ENCODE measurements at places on chromosomes 5 and 9.

DNA sequence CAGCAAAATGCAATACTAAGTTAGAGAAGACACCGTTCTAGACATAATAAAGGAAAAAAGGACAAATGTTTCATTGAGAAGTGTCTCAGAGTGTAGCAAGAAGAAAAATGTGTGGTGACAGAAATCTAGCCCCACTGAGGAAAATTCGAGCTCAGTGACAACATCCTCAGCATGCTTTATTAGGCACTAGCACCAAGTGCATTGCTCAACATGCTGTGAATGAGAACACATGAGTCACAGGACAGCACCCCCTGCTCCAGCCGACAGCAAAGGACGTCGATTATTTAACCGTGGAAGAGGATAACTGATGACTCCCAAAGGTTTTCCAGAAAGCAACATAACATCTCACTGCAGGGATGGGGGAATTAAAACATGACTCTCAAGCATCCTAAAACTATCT lies 182.7 kb downstream of the GNAQ start:
- peak; percentile 85 for DNase-seq

- no peak for DNase-seq
Observed at GRCh38 chr9:35558185-35558584, 46.9 kb upstream of the TESK1 start.

DNA sequence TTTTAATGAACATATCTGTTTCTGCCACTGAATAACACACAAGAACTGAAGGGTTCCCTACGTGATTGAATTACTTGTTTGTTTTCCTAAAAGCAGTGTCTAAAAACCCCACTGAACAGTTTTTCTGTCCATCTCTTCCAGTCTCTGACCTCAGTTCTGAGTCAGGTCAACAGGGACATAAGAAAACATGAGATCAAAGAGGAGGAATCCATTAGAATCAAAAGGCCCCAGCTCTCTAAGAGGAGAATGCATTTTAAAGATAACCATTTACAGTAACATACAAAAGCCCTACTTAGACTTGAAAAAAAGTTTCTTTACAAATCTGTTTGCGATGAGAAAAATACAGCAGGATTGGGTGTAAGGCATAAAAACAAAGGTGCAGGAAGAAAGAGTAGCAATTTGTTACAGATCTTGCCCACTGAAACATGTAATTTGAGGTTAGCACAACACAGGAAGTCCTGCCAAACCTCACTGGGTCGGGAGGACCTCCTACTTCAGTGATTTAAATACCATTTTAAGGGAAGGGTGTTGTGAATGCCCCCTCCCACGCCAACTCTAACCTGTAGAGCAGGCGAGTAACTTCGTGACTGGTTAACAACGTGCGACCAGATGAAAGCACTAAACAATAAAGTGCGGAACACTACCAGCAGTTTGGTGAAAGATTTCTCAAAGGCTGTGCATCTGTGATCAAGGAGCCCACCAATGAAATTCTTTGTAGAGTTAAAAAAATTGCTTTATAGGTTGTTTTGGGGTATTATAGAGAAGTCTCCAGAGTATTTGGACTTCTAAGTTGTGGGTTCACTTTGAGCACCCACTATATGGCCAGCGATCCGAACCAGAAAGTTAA lies 1.3 kb downstream of the QSOX2 start:
- no peak for DNase-seq

- DNase-seq, result no peak
Observed at GRCh38 chr5:150108711-150109514, 22.6 kb upstream of the CSF1R start.

DNA sequence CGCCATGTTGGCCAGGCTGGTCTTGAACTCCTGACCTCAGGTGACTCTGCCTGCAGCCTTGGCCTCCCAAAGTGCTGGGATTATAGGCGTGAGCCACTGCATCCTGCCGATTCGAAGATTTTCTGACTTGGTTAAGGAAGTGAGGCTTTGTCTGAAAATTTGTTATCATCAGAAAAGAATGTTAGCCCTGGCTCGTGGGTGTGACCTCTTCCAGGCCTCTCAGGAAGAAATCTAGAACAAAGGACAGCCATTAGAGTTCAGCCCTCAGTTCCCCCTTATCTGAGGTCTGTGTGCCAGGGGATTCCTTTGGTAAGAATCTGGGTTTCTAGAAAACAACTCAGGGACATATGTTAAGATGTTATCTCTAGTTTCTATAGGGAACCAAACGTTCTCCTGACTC lies 6.2 kb downstream of the OR2S2 start:
- no peak for DNase-seq

DNA sequence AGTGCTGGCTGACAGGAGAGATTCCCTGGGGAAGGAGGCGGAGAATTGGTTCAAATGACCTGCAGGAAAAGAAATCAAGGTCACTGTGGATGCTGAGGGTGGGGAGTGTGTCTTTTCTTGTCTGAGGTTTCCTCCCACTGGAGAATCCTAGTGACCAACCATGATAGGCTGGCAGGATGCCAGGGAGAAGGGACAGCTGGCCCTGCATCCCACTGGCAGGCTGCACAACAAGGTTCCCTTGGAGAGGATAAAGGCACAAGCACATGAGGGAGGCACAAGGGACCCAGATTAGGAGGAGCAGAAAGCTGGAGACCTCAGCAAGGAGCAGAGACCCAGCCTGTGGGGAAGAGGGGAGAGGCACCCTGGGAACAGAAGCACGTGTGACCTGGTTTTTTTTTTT lies 11.4 kb upstream of the ZDHHC12 start:
- DNase-seq, result no peak

GRCh38 chr9:92986176-92987119 lies 39.1 kb downstream of the FGD3 start:
- peak; percentile 55 for DNase-seq

GRCh38 chr5:38601133-38601862 lies 44.9 kb upstream of the LIFR start:
- DNase-seq, result no peak

DNA sequence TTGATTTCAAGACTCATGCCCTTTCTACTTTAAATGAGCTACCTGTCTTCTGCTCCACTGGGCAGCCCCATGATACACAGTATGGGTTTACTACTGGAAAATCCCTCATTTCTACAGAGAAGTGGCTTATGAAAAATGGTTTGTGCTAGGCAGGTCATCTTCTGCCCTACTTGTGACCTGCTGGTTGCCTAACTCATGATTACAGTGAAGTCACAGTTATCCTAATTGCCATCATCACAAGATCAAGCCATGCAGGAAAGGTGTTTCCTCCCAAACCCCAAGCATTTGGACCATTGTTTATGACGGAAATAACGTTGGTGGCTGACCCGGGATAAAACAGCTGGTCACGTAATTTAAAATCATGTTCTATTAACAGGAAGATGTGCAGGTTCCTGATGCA lies 330.6 kb downstream of the ACTL7B start:
- DNase-seq, result no peak

GRCh38 chr9:3894772-3895171 lies 369.0 kb upstream of the RFX3 start:
- DNase-seq, result no peak

- DNase-seq, result peak; percentile 9
Observed at GRCh38 chr9:68507130-68507805, 33.4 kb downstream of the TMEM252 start.

GRCh38 chr9:111451570-111451969 lies 32.6 kb downstream of the ECPAS start:
- DNase-seq, result no peak

GRCh38 chr5:115320006-115320405 lies 23.6 kb upstream of the CCDC112 start:
- DNase-seq, result no peak

- DNase-seq, result no peak
Observed at GRCh38 chr9:7794196-7794595, 5.4 kb downstream of the DMAC1 start.

DNA sequence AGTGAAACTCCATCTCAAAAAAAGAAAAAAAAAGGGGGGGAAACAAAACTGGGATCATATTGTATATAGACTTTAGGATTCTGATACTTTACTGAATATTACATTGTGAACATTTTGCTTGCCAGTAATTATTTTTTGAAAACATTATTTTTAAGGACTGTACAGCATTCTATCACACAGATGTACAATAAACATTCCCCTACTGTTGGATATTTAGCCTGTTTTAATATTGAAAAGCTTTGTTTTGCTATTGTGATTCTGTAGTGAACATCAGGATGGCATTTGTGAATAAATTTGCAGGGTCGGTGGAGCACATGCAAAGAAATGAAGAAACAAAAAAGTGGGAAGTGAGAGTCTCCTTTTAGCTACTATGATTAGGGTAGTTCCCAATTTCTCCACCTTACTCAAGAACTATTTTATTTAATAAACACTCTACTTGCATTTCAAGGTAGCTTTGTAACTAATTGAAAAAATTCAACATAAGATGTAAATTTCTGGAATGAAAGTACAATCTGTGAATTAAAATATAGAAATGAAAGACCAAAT lies 18.7 kb downstream of the RASGRF2 start:
- DNase-seq, result peak; percentile 2

DNA sequence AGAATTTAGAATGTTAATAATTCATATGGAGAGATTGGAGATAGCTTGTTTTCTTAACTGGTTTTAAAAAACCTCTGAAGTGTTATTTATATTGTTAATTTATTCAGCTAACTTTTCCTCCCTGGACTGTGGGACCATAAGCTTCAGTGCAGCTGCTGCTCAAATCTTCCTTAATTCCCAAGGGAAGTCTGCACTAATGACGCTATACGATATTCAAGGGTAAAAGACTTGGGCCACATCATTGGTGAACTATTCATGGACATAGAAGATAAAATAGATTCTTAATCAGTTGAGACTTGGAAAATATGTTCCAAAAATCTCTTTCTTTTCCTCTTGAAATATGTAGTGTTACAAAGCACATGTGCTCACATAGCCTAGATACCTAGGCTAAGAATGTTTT lies 31.1 kb upstream of the GAS1 start:
- DNase-seq, result no peak

- no peak for DNase-seq
Observed at GRCh38 chr9:93315118-93315517, 131.2 kb downstream of the WNK2 start.

DNA sequence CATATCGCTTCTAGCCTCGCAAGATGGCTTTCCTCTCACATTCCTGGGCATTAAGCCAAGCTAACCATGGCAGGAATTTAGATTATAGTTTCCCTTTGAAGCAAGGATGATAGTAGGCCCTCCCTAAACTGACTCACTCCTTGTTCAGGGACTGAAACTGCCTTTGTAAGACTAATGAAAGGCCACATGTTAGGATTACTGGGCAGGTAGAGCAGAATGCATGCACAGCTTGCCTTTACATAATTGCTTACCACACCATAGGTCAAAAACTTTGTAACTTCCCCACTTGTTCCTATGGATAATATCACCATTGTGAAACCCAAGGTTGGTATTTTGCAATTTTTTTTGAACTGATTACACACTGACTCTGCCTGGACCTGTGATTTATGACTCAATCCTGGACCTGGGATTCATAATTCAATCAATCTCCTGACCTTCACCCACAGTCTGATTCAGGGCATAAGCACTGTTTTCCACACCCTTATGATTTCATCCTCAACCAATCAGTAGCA lies 41.0 kb upstream of the PRDM9 start:
- DNase-seq, result no peak

- no peak for DNase-seq
Observed at GRCh38 chr9:120212153-120212852, 367.7 kb downstream of the CDK5RAP2 start.

DNA sequence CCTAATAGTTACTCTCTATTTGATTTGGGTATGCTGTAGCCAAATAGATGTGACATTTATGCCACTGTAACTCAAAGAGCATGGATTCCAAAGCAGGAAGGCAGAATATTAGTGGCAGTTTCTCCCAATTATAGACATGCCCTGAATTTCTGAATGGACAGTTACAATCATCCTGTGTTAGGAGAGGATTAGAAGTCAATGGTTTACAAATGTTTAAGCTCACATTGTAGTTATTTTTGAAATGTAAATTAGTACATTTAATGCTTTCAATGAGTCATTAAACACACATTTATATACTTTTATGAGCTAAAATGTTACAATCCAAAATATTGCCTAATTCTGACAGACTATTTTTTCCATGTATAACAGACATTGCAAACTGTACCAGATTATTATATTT lies 62.3 kb upstream of the CDH18 start:
- DNase-seq, result no peak

DNA sequence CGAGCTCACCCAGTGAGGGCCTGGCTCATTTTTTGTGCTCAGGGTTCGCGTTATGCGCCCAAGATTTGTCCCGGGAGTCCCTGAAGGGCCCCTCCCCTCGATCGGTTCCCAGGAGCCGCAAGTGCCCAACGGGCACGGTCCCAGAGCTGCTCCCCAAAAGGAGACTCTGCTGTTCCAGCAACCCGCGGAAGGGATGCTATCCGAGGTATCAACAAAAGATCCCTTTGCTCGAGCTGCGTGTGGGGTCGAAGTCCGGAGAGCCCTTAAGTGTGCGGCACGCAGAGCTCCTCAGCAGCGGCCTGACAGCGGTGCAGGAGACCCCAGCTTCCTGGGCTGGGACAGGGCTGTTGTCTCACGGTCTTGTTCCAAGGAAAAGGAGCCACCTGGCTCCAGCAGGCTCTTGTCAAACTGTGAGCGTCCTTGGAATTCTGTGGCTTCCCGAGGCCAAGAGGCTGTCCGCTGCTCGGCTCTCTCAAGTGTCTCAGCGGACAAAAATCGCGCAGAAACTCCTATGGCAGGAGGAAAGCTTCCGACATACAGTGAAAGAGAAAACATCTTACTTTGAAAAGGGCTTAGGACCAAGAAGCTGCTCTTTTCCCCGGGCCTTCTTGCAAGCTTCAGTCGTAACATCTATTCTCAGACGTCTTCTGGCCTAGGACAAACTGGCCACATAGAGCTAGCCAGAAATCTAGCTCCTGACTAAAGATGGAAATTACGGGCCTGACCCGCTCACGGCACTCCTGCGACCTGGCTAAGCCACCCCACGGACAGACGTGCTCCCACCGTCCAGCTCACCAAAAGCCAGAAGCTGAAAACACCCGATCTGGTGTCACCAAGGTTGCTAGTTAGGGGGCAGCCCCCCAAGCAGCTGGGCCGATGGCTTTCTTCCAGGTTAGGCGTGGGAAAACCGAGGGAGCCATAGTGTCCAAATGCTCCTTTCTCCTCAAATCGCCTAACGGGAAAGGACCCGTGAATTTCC lies 2.6 kb upstream of the FOXB2 start:
- DNase-seq, result no peak

DNA sequence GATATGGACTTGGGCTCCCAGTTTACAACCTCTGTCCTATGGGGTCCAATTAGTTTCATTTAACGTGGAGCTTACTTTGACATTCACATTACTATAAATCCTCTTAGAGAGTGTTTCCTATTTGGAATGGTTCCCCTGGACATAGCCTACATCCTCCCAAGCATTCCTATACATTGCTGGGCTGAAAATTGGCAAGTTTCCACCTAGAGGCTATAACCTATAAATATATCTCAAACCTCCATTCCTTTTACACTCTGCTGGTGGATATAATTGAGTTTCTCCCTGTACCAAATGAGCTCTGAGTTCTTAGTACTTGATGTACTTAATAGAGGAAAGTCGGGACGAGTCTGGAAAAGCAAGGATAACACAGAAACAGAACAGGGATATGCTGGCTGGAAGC lies 172.8 kb downstream of the ASTN2 start:
- no peak for DNase-seq

DNA sequence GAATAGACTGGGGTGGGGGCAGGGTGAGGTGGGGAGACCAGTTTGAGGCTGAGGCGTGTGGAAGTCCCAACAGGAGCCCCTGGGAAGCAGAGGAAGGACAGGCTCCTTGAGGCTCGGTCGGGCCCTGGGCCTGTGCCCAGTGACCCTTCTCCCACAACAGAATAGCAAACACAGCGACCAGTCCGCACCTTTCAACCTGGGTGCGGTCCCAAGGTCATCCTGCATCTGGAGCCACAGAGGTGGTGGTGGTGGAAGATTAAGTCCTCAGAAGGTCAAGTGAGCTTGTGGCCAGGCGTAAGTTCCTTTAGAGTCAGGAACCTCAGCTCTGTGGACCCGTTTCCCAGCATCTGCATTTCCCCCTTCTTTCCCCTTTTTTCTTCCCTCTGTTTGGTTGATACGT lies 26.0 kb upstream of the ARAP3 start:
- no peak for DNase-seq
